ENCODE measurements at places on chromosomes 12 and 14.

DNA sequence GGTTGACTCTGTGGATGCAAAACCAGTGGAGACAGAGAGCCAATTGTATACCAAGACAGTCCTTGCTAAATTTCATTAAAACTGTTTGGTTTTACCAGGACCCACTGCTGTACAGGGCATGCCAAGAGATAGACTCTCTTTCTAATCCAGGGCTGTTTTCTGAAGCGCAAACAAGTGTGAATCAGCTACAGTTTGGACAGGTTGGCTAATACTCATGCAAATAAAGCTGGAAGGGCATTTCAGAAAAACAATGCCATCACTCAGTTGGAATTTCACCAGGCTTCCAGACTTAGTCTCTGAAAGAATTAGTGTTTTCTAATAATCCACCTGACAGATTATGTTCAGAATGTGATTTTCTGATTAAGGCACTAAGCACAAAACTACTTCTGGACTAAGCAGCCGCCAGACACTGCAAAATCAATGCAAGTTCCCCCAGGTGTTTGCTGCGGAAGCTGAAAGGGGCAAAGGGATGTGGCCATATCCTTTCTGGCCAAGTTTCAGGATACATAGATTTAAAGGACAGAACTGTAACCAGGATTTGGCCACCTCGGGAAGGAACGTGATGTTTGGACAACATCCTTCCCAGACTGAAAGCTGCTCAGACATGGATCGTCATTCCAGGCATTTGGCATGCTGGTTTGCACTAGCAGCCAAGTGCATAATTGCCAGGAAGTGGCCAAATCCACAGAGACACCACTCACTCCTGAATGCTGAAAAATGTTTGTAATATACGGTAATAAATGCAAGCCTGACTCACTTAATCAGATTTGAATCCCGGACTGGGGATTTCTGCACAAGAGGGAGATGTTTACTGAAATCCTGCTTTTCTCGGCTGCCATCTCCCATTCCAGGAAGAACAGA, 32.0 kb upstream of the CDKN3 start:
- no peak for DNase-seq

DNA sequence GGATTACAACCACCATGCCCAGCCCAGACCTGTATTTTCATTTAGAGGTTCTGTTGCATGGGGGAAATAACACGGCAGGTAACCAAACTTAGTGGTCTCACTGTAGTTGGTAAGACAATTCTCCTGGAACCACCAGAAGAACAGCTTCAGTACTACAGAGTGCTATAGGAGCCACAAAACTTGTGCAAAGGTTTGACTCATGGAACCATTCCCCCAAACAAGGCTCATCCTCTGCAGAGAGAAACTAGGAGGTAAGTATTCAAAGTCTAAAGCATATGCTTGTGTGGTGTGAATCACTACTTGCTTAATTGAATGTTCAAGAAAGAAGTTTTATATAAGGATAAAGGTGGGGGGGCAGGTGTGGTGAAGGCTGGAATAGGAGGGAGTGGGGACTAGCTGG, 58.7 kb downstream of the GNS start:
- DNase-seq, result no peak

DNA sequence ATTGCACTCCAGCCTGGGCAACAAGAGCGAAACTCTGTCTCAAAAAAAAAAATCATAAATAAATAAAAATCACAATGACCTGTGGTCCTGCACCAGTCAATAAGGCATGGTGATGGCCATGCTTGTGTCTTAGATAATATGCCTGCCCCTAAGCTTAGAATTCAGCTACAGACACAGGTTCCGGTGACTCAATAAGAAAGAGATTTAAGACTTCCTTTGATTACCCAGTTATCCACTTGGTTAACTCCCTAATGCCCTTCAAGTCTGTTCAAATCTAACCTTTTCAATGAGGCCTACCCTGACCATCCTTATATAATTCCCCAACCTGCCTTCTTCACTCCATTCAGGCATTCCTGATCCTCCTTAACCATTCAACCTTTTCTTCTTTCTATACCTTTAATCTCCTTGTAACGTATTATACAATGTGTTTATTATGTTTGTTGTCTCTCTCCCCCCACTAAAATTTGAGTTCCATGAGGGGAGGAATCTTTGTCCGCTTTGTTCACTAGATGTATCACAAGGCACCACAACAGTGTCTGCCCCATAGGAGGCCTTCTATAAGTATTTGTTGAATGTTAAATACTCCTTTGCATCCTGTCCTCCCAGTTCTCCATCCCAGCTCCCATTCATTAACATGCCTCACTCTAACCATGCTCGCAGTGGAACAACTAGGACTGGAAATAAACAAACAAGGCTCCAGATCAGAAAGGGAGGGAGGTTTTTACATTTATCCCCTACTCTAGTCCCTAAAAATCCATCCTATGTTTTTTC, 8.9 kb downstream of the MAP4K5 start:
- no peak for DNase-seq

- no peak for DNase-seq
These were observed 50.4 kb downstream of the TBX5 start for GRCh38 chr12:114355389-114356088.

GRCh38 chr12:57185403-57185802, 31.2 kb upstream of the NXPH4 start:
- no peak for DNase-seq

DNA sequence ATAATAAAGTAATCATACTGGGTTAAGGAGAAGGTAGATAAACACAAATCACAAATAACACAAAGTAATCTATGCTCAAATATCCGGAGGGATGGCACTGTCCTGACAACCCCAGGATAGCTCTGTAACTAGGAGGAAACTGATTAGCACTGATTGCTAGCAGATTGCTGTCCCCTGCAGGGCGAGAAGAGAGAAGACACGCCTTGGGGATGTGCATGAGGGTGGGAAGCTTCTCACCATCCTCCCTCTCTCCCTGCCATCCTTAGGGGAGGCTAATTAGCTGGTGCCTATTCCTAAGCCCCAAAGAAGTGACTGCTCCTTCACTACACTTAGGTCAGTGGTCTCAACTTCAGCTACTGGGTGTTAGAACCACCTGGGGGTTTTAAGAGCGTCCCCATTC, 27.0 kb upstream of the TMEM260 start:
- no peak for DNase-seq

DNA sequence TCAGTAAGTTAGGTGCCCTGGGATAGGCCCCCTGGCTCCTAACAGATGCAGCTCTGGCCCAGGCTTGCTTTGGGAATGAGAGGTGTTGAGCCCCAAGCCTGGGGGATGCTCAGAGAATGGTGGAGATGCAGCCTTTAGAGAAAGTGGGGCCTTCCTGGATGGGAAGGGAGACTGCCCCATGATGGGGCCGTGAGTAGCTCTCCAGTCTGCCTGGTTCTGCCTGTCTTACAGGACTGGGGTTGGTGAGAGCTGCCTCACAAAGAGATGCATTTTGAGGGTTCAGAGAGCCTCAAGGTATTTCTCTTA, 523 bp upstream of the VRTN start:
- DNase-seq, result no peak

DNA sequence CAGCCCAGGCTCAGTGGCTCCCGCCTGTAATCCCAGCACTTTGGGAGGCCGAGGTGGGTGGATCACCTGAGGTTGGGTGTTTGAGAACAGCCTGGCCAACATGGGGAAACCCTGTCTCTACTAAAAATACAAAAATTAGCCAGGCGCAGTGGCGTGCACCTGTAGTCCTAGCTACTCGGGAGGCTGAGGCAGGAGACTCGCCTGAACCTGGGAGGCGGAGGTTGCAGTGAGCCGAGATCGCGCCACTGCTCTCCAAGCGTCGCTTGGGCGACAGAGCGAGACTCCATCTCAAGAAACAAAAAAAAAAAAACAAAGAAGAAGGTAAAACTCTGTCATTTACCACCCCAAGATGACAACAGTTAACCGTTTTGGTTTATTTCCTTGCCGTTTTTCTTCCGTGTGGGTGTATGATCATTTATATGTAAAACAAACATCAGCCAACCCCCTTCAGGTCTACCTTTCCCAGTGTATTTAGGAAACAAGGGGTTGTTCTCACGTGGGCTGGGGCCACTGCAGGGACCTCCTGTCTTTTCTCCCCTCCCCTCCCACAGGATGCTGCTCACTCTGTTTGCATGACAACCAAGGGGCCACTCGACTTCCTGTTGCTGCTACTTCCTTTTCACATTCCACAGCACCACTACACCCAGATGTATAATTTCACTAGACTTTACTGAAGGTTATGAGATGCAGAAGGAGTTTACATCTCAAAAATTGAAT, 13.6 kb downstream of the TTC9 start:
- DNase-seq, result no peak

DNA sequence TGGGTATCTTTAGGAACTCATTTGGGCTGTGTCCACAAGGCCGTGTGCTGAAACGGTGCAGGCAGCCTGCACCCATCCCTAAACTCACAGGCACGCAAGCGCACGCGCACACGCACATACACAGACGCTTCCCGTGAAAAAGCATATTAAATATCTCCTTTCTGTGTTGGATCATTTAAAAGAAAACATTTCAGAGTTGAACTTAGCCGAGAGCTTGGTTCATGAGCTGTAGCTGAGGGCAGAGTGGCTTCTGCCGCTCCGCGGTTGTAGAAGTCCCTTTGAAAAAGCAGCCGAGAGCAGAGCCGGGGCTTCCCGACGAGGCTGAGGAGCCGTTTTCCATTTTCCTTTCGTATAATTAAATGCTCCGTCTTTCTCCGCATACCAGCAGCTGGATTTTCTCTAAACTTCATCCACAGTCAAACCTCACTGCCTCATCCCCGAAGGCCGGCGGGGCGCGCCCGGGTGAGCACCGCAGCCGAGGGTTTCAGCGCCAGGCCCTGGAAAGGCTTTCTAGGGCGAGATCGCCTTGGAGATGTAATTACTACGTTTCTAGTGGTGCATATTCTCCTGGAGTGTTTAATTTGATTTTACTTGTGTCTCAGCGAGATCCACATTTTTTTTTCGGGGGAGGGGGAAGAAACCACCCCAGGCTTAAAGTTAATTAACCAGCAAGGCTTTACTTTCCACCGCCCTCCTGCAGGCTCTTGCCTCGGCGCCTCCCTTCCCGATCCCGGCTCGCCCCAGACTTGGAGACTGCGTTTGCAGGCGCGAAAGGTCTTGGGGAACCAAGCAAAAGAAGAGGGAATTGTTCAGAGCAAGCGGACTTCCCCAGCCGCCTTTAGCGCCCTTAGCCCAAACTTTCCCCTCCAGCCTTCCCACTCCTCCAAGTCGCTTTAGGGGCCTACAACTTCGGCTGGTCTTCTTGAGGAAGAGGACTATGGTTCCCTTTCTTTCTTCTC, 3.0 kb upstream of the HOXC13 start:
- no peak for DNase-seq

- DNase-seq, result no peak
These were observed 11.4 kb downstream of the PRORP start for GRCh38 chr14:35133542-35134328.

- peak; percentile 56 for DNase-seq
These were observed 544 bp downstream of the ABCD4 start for GRCh38 chr14:74302152-74302628.

- DNase-seq, result no peak
These were observed 149.1 kb downstream of the KLHL28 start for GRCh38 chr14:44812672-44813071.

DNA sequence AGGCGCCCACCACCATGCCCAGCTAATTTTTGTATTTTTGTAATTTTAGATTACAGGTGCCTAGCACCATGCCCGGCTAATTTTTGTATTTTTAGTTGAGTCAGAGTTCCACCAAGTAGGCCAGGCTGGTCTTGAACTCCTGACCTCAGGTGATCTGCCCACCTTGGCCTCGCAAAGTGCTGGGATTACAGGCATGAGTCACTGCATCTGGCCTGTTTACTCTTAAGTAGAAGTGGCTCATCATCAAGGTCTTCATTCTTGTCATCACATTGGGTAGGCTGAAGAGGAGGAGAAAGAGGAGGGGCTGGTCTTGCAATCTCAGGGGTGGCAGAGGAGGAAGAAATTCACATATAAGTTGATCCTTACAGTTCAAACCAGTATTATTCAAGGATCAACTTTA, 152.4 kb upstream of the ATP2B1 start:
- no peak for DNase-seq

- DNase-seq, result no peak
These were observed 5.7 kb upstream of the STYX start for GRCh38 chr14:52724360-52724644.

DNA sequence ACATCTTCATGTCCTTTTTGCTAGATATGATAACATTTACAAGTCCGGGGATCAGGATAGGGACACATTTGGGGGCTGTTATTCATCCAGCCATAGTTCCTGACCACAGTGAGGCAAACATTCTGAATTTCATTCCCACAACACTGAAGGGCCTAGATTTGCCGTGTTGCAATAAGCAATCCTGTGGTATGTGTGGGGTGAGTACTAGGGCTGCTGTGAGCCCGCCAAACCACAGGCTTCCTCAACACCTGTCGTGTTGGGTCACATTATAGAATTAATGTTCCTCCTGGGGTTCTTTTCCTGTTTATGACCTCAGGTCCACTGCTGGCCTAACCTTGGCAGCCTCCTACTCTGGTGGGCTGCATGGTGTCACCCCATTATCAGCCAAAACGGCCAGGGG, 119.2 kb downstream of the TBC1D30 start:
- no peak for DNase-seq

GRCh38 chr12:76274420-76275083, 73.7 kb downstream of the BBS10 start:
- DNase-seq, result no peak

DNA sequence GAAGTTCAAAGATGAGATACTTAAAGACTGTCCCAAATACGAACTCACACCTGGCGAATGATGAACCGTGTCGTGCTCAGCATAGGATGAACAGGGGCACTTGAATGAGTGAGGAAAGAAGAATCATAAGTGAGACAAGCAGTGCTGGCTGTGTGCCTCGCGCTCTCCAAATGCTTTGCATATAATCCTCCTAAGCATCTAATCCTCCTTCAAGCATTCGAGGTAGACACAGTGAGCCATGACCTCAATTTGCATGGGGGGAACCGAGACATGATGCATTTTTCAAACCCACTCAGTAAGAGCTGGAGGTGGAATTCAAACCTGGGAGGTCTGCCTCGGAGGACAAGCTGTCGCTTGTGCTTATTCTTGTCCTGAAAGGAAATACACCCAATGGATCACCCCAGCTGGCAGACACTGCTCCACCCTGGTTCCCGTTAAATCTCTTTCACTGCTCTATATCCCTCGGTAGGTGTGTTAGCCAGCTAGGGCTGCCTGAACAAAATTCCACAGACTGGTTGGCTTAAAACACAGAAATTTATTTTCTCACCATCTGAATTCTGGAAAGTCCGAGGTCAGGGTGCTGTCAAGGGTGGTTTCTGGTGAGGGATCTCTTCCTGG, 274.0 kb downstream of the SLC15A4 start:
- no peak for DNase-seq

GRCh38 chr14:33350366-33350990, 411.8 kb downstream of the NPAS3 start:
- no peak for DNase-seq

DNA sequence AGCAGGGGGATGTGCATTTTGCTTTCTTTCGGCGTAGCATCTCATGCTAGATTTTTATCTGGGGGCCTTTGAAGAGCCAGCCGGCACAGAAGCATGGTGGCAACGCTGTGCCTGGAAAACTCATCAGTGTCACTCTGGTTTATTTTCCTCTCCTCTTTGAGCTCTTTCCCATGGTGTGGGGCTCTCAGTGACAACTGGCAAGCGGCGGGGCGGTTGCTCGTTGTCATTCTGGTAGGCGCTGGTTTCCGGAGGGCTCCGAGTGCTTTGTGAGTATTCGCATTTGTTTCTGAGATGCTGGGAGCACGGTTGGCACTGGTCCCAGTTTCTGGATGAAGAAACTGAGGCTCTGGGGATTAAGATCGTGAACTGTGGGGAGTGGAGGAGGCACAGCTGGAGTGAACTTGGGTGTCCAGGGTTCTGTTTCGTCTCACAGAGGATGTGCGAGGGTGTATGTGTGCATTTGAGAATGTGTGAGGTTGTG, 23.3 kb downstream of the TPCN1 start:
- DNase-seq, result no peak
